Stimulated activated CD8-positive, alpha-beta memory T cell treated with anti-CD3 and anti-CD28 coated beads, Interleukin-4, amount 100 ng/mL, for 4 hours (primary cell): ENCODE measurements at places on chromosomes 1 and 21.
A peak's percentile ranks its signal among the peaks of the same experiment; 100 is the strongest.

DNA sequence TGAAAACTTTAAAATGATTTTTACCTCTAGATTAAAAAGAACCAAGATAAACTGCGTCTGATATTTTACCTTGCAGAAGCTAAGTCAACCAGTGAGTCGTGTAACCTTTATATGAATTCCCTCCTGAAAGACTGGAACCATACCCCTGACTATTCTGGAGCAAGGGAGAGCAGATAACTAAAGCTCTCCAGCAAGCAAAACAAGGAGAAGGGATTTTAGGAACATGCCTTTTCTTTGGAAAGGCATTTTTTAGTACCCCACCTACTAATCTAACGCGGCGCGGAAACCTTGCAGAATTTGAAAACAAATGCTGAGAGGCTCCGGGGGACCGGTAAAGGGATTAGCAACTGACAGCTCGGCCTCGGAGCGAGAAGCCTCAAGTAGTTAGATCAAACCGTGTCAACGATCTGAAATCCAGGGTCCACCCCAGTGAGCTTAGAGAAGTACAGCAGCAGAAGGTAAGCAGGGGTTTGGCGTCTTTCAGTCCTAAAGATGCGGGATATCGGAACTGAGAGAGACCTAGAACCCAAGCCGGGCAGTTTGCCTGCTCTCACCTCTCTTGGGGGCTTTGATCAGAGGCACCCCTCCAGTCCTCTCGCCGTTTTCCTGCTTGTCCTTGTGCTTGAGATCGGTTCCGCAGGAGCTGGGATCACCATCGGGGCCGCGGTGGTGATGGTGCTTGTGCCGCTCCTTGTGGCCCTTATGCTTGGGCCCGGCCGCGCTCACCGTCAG lies 954 bp downstream of the RSBN1 start:
- peak; percentile 14 for DNase-seq

DNA sequence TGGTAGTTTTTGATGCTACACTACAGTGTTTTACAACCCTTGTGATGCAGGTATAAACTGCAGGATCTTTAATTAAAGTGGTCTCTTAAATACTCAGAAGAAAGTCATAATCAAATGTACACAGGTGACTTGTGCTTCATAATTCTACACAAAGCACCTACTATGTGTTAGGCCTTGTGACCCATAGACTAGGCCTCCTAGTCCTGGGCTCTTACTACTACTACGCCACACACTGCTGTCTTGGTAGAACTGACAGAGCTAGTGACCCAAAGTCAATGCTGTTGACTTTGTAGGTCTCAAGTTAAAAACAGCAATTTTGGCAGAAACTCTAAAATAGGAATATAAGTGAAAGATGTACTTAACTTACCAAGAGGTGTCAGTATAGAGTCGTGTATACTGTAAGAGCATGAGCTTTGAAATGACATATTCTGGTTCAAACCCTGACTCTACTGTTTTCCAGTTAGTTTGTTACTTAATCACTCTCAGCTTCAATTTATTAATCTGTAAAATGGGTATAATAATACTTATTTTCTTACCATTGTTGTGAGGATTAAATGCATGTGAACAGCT lies 48.6 kb upstream of the LMO4 start:
- no peak for DNase-seq

- no peak for DNase-seq
Observed at GRCh38 chr1:184158896-184159681, 107.6 kb downstream of the TSEN15 start.

DNA sequence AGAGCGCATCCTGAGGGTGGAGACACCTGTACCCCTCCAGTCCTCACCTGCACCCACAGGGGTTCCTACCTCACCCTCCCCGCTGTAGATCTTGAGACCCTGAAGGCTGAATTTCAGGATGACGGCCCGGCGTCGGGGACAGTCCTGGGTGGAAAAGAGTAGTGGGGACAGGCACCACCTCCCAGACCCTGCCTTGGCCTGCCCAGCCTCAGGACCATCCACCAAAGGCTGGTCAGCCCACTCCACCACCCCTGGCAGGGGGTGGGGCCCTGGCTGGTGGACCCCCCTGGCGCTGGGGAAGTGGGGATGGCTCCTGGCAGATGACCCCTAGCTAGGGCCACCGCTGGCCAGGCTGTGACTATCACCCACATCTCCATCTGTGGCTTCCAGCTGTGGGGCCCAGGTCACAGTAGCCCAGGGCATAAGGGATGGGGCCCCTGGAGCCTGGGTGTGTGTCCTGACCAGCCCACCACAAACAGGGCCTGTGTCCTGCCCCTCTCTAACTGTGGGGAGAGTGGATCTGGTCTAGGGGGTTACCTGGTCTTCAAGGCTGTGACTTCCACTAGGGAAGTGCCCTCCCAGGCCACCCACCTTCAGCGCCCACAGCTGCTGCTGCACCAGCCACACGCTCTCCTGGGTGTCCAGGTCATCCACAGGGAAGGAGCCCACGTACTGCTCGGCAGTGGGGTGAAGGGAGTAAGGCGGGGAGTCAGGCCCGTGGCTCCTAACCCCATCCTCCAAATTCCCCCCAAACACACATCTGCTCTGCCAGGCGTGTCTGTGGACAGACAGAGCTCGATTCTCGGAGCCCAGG lies 5.4 kb downstream of the SH2D5 start:
- DNase-seq = no peak

GRCh38 chr1:192824511-192824910 lies 15.7 kb downstream of the RGS2 start:
- no peak for DNase-seq

- DNase-seq = no peak
Observed at GRCh38 chr1:94627771-94628498, 86.4 kb upstream of the F3 start.

DNA sequence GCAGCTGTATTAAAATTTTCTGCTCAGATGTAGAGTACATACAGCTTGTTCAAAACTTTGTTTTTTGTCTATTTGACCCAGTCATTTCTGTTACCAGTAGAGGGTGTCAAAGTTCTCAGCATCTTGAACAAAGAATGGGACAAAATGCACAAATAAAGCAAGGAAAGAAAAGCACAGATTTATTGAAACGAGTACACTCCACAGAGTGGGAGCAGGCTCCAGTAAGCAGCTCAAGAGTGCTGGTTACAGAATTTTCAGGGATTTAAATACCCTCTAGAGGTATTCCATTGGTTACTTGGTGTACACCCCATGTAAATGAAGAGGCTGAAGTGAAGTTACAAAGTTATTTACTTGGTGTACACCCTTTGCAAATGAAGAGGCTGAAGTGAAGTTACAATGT lies 8.9 kb upstream of the PRMT6 start:
- DNase-seq = no peak

DNA sequence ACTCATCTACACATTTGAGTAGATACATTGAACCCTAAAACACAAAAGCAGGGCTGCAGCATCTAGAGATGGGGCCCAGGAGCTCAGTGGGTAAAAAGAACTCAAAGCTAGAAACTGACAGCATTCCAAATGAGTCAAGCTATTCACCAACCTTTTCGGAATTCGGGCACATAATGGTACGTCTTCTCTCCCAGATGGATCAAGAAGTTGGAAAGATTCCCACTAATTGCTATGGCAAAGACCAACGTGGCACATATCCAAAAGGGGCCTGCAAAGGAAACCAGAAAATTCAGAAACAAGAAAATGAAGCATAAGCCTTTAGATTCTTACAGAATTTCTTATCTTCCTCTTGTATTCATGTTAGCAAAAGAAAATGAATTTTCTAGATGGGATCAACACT lies 18.4 kb downstream of the YIPF1 start:
- no peak for DNase-seq

- DNase-seq = no peak
Observed at GRCh38 chr1:30263888-30264671, 459.3 kb downstream of the MATN1 start.

DNA sequence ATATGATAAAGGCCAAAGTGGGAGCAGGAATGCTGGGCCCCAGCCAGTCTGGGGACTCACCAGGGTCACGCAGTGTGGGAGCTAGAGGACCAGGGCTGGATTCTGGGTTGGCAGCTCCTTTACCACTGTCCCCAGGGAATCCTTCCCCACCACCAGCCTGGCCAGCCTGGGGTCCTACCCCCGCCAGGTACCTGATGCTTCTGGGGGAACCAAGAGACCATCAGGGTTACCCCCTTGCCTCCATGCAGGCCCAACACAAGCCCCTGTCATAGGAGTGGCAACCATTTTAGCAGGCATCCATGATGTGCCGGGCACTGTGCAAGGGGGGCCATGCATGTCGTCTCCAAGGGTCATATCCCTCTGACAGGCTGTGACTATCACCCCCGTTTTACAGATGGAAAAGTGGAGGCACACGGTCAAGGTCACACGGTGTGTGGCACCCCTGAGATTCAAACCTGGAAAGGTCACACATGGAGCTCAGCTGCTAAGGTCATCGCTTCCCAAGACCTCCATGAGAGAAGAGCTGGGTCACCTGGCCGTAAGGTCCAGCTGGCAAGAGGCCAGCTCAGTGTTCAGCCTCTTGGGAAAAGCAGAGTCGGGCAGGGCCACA lies 16.4 kb downstream of the RUNX3 start:
- no peak for DNase-seq

GRCh38 chr1:207962716-207963426 lies 51.9 kb upstream of the CD34 start:
- DNase-seq = no peak

- DNase-seq = no peak
Observed at GRCh38 chr1:4637616-4638344, 16.6 kb upstream of the AJAP1 start.

GRCh38 chr1:32116531-32116930 lies 8.7 kb downstream of the KPNA6 start:
- DNase-seq = no peak

GRCh38 chr21:35614396-35614921 lies 445.9 kb downstream of the SETD4 start:
- no peak for DNase-seq

DNA sequence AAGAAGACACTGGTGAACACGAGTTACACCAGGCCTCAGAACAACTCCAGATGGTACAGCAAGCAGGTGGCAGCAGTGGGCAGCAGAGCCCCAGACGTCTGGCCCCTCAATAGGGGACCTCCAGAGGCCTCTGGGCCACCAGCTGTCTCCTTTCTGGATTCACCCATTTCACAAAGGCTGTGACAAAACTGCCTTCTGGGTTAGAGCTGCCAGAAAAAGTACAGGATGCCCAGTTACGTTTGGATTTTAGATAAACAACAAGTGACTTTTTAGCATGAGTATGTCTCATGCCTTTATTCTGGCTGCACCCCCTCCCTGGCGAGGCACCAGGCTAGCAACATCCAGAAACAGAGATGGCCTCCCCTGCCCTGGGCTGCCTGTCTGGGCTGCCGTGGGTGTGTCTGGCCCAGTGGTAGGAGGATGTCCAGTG lies 30.1 kb downstream of the ITPKB start:
- no peak for DNase-seq

- no peak for DNase-seq
Observed at GRCh38 chr1:70916034-70916427, 131.6 kb downstream of the PTGER3 start.

DNA sequence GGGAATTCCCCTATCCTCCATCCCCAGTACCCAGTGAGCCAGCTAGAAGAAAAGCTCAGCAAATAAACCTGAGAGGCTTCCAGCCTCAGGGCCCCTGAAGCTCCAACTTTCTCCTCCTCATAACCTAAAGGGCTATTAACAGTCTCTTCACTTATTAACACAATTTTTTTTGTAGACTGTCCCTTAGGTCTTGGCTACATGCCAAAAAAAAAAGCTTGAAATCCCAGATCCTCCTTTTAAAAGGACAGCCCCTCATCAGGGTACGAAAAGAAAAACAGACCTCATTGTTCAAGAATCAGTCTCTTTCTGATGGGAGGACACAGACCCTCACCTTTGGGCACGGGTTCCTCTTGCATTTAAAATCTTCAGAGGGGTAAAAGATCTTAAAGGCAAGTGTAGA lies 72.8 kb upstream of the CD1D start:
- no peak for DNase-seq

GRCh38 chr1:160251687-160252526 lies 10.4 kb downstream of the DCAF8 start:
- DNase-seq = peak; percentile 19

DNA sequence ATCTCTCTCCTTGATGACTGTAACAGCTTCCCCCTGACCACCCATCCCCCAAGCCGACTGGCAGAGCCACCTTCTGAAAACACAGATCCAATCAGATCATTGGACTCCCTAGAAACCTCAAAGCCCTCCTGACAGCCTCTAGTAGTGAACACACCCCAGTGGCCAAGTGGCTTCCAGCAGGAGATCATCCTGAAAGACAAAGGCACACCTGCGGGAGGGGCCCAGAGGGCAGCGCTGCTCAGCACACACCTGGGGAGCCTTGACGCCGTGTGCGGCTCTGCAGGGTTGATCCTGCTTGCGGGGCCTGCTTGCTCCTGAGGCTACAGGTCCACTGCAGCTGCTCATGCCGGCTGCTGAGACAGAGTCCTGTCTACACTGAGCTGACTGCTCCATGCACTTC lies 41.5 kb downstream of the SLC66A1 start:
- no peak for DNase-seq

- DNase-seq = no peak
Observed at GRCh38 chr1:194076646-194077045, 890.2 kb upstream of the B3GALT2 start.

- DNase-seq = no peak
Observed at GRCh38 chr1:10522322-10522860, 47.6 kb downstream of the PEX14 start.

GRCh38 chr1:223775711-223776074 lies 63.4 kb downstream of the CAPN2 start:
- DNase-seq = no peak

- DNase-seq = no peak
Observed at GRCh38 chr1:233107130-233107660, 156.8 kb downstream of the NTPCR start.

GRCh38 chr1:2229911-2230731 lies 2.0 kb downstream of the SKI start:
- DNase-seq = no peak

DNA sequence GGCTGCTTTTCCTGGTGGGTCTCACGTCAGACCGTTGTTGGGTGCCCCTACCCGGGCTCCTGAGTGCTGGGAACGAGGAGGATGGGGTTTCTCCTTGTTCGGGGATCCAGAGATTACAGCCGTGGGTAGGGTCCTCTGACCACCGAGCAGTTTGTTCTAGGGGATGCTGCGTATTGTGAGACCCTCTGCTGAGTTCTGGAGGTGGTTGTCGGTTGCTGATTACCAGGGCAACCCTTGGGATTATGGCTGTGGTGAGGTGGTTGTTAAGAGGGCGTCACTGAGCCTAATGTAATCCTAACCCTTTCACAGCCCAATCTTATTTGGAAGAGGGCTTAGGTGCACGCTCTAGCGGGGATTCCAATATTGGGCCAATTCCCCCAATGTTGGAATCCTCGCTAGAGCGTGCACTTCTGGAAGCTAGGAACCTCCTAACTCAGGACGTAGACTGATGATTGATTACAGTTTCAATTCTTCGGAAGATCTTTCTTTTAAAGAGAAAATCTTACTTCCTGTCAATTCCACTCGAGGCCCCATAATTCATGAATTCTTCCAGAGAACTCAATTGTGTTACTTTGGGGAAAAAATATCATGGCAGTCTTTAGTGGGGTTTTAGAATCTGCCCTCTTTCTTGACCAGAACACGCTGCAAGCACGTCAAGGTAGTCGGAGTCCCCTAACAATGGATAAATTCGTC lies 483 bp downstream of the TCEANC2 start:
- DNase-seq = no peak

GRCh38 chr1:20521960-20522861 lies 14.3 kb upstream of the MUL1 start:
- peak; percentile 46 for DNase-seq
